ENCODE measurements at places on chromosomes 6 and 20.
A peak's percentile ranks its signal among the peaks of the same experiment; 100 is the strongest.

- DNase-seq: no peak
Measured at GRCh38 chr6:161424421-161424820, 150.6 kb upstream of the AGPAT4 start.

GRCh38 chr20:59141818-59142581 is 21.6 kb upstream of the ZNF831 start:
- no peak for DNase-seq

- no peak for DNase-seq
Measured at GRCh38 chr6:75491291-75491690, 2.3 kb downstream of the FILIP1 start.

DNA sequence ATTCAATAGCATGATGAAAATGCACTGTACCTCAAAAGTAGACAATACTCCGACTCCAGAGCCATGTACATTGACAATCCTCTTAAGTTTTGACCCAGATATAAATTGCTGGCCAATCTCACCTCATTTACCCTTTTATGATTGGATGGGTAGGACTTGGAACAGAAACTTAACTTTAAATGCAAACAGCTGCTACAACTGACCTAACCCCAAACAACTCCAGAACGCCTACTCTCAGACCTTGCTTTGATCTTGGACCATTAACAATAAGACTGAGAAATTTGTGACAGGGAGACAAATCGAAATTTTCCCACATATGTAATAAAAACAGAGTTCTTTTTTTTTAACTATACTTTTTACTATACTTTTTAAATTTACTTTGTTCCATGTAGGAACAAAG is 200.5 kb upstream of the MCHR2 start:
- no peak for DNase-seq

DNA sequence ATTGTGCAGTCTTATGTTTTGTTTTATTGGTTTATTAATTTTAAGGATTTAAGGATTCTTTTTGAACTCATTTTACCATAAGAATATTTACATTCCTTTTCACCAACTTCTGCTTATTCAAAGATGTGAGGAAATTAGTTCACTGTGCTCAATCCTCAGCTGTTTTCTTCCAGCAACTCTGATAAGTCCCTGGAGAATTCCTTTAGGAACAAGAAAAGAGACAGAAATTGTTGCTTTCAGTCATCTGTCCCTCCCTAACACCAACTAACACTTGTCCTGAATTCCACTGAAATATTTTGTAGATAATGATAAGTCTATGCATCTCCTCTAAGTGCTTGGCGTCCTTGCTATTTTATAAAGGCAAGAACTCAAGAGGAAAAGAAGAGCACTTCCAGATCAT is 334.8 kb upstream of the MARCKS start:
- DNase-seq: no peak

- no peak for DNase-seq
Measured at GRCh38 chr6:158631678-158632537, 12.6 kb downstream of the DYNLT1 start.

GRCh38 chr6:56350628-56351260 is 103.4 kb upstream of the COL21A1 start:
- DNase-seq: no peak

DNA sequence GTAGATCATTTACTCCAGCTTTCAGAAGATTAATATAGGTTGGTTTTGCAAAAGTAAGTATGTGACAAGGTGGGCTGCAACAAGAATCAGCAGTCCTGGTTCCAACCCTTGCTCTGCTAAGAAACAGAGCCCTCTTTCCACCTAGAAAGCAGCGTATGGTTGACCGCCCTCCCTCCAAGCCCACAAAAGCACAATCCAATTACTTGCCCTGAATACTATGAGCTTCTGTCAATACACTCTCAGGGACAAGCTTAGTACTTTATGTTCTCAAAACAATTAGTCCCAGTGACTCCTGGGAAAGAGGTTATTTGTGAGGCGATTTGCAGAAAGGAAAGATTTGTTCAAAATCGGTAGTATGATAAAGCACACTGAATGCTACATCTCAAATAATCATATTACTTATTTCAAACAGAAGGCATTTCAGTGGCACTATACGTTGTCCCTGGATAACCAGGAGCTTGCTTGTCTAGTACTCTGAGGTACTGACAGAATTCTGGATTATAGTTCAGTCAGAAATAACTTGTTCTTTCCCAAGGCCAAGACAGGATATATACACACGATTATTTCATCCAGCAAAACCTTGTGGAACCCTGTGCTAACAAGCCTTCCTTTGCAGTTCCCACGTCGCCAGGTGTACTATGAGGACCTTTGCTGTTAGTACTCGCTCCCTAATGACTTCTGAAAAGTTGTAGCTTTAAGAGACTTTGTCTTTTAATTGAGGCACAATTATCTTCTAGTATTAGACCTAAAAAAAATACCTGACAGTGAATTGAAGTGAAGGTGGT is 96.9 kb upstream of the ADTRP start:
- DNase-seq: no peak

DNA sequence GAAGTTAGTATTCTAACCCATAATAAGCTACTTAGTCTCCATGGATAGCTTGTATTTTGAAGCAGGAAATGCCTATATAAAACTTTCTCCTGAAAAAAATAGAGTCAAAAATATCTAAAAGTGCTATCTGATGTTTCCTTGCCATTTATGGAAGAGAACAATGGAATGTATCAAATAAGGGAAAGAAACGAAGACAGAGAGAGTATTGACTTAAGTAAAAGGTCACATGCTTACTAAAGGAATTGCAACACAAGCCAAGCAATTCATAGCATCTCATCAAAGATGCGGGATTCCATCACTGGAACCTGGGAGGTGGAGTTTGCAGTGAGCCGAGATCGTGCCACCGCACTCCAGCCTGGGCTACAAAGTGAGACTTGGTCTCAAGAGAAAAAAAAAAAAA is 112.9 kb upstream of the DTNBP1 start:
- DNase-seq: no peak

DNA sequence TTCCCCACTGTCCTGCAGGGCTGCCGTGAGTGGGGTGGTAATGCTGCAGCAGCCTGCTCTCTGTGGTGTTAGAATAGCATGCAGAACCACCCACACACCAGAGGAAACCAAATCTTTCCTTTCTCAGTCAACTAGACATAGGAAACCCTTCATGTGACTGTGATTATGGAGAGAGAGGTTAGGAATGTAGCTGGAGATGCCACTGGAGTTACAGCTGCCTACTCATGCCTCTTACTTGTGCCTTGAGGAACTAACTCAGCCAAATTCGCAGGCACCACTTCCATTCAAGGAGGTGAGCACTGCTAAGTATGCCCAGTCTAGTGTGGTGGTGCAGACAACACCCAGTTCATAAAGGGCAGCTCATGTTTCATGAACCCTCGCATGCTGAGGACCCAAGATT is 27.4 kb downstream of the MUC22 start:
- DNase-seq: no peak

GRCh38 chr6:135451617-135452190 is 45.8 kb downstream of the AHI1 start:
- DNase-seq: peak; percentile 54

DNA sequence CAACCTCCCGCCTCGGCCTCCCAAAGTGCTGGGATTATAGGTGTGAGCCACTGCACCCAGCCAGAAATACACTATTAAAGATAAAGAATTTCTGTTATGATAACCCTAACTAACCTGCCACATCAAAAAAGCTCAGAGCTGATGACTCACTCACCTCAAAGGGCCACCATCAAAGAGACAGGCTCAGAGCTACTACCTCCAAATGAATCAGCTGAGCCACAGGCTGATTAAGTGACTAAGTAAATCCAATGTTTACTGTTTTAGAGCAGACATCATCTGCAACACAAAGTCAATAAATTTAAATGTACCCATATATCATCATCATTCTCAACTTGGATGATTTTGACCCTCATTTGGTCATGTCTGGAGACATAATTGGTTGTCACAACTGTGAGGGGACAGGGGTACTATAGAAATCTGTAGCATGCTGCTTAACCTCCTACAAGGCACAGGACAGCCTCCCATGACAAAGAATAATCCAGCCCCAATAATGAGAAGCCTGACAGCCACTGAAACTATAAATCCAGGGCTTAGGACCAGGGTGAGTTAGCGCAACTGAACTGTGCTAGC is 106.5 kb downstream of the ATP9A start:
- DNase-seq: peak; percentile 53

DNA sequence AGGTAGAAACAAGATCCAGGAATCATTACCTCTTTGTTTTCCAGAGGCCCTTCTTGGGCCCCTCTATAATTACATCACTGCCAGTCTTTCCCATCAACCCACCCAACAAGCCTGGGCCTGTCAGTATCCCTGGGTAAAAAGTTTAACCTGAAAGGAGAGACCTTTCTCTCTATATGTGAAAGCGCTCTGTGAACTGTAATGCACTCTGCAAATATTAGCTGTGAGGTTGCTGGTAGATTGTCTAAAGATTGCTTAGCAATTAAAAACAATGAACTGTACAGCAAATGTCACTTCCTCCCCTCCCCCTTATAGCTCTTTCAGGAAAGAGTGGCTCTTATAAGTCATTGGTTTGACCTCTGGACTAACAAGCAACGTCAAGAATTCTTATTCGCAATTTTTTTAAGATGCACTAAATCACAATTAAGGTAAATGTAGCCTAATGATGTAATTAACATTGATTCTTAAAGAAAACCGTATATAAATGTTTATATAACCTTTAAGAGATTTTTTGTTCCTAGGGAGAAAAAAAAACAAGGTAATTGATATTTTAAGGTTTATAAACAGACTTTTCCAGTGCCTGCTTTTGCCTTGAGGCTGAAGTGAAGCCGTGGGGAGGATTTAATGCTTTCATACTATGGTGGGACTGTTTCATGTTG is 18.4 kb downstream of the ECT2L start:
- no peak for DNase-seq

DNA sequence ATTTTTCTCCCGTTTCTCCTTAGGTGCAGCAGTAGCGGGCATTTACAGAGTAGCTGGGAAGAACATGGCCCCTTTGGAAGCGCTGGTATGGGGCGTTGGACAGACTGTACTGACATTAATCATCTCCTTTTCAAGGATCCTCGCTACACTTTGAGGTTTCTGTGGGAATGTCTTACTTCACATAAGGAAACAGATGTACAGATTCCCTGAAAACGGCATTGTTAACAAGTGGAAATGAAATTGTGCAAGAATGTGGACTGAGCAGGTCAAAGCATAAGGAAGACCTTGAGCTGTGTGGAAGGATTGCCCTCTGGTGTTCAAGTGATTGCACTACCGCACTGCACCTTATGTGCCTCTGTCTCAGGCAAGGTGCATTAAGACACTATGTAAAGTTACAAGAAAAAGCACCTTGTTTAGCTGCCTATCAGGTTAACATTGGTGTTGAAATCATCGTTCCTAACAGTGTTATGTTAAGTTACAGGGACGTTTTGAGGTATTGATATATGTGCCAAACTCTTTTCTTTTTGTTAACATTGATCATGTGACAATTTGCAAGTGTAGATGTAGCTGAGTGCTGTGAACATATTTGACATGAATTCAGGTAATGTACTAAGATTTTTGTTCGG is 38.0 kb downstream of the TMEM170B start:
- peak; percentile 63 for DNase-seq

- DNase-seq: peak; percentile 11
Measured at GRCh38 chr6:11770546-11771466, 7.8 kb downstream of the ADTRP start.

DNA sequence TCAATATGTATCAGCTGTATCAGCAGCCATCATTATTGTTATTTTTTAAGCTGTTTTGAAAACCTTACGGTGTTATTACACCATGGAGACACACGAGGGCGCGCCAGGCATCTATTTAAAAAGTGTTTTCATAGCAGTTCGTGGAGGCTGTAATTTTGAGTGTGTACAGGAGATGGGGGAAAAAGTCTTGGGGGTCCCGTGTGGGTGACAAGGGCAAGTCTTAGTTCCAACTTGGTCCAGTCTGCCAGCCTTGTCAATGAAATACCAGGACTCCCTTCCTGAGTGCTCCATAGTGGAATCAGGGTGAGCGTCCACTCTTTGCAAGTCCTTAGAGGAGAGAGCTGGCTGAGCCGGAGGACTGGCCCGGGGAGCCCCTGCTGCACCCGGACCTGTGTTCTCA is 43.3 kb downstream of the SLC2A10 start:
- peak; percentile 39 for DNase-seq

GRCh38 chr6:157273756-157274470 is 49.4 kb downstream of the TMEM242 start:
- peak; percentile 77 for DNase-seq

DNA sequence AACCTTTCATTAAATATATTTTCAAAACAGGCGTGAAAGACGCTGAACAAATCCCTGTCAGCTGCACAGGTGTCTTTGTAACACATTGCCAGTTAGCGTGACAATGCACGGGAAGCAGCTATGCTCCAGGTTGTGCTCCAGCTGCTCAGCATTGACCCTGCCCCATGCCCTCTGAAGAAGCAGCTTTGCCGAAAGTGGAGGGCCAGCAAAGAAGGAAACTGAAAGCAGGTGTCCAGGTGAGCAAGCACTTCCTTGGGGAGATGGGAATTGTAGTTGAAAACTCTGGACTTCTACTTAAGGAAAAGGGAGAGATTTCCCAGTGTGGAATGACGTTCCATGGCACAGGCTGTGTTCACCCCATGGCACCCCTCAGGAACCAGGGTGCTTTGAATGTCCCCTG is 125.7 kb downstream of the TTLL2 start:
- no peak for DNase-seq

DNA sequence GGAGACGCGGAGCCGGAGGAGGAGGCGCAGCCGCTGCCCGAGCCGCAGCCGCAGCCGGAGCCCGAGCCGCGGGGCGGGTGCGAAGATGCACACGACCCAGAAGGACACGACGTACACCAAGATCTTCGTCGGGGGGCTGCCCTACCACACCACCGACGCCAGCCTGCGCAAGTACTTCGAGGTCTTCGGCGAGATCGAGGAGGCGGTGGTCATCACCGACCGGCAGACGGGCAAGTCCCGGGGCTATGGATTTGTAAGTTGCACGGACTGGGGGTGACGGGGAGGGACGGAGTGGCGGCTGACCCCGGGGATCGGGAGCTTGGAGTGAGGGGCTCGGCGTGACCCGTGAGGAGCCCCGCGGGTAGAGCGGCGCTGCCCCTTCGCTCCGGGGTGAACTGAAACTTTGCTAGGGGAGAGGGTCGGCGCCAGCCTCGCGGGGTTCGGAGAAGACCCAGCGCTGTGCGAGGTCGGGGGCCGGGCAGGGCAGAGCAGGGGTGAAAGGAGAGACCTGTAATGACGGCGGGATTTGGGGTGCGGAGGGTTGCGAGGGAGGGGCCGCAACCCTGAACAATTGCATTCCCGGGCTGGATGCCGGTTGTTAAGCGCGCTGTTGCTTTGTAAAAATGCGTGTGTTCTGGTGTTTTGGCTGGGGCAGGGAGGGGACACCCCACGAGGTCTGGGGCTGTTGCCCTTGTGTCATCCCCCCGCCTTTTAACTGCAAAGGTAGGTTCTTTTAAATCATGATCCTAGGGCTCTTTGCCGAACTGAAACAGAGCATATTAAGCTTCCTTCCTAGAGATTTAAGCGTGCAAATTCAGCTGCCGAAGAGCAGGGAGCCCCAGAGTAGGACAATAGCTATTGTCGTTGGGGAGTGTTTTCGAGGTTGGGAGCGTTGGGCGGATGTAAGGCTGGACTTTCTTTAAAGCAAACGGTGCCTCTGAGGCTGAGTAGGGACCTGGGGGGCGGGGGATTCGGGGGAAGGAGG is 628 bp downstream of the RBM24 start:
- DNase-seq: no peak

All from CD4-positive, alpha-beta T cell treated with Interleukin-12 subunit alpha and Interleukin-12 subunit beta, for 1 hour (primary cell).